ENCODE measurements at places on chromosomes 16 and 17. TPM values are rescaled to one million over a fixed set of nuclear protein-coding genes. Genes with fewer than 3 reads are reported as not detected.

SLC43A2 gene
- 2.3 TPM for total RNA-seq

TLCD2 gene
- total RNA-seq: 5.1 TPM

HID1 gene
- total RNA-seq: under 0.01 TPM

ITGAL gene
- total RNA-seq: not detected

PABPN1L gene
- not detected for total RNA-seq

RPH3AL gene
- 2.1 TPM for total RNA-seq

GAST gene
- not detected for total RNA-seq

TP53TG3D gene
- 1.5 TPM for total RNA-seq

CCR7 gene
- under 0.01 TPM for total RNA-seq

CDH8 gene
- total RNA-seq: not detected

CD300LB gene
- total RNA-seq: not detected

ELMO3 gene
- total RNA-seq: 0.26 TPM

SLFN12 gene
- 26.2 TPM for total RNA-seq

CCL7 gene
- total RNA-seq: 0.33 TPM

ABCC12 gene
- total RNA-seq: not detected

MYH2 gene
- not detected for total RNA-seq

KRT40 gene
- not detected for total RNA-seq

ABCA10 gene
- 2.8 TPM for total RNA-seq

LPCAT2 gene
- 13.1 TPM for total RNA-seq

CHP2 gene
- total RNA-seq: not detected

CD300C gene
- total RNA-seq: not detected

SPNS3 gene
- not detected for total RNA-seq

NIP7 gene
- total RNA-seq: 20.0 TPM

KRTAP3-1 gene
- not detected for total RNA-seq

ABAT gene
- total RNA-seq: 1.8 TPM

SECTM1 gene
- total RNA-seq: 31.1 TPM

AKAP10 gene
- total RNA-seq: 29.2 TPM

PRSS36 gene
- total RNA-seq: 0.17 TPM

NPB gene
- total RNA-seq: 0.51 TPM

CCDC200 gene
- total RNA-seq: not detected

ZG16 gene
- total RNA-seq: not detected

DUS2 gene
- total RNA-seq: 12.3 TPM

GSDMA gene
- not detected for total RNA-seq

PMM2 gene
- total RNA-seq: 17.2 TPM

TMC7 gene
- total RNA-seq: 0.51 TPM

ZNF469 gene
- 1.3 TPM for total RNA-seq

FBXW10 gene
- total RNA-seq: under 0.01 TPM

MMP2 gene
- 1,311 TPM for total RNA-seq

SP2 gene
- 0.26 TPM for total RNA-seq

ZG16B gene
- not detected for total RNA-seq

KIF2B gene
- not detected for total RNA-seq

LAT gene
- total RNA-seq: 0.26 TPM

TRAF4 gene
- total RNA-seq: 32.6 TPM

SLC16A3 gene
- 99.4 TPM for total RNA-seq

OSGIN1 gene
- 6.6 TPM for total RNA-seq

PDE6G gene
- not detected for total RNA-seq

HELZ gene
- 28.1 TPM for total RNA-seq

HBA1 gene
- not detected for total RNA-seq

SLC52A1 gene
- 0.66 TPM for total RNA-seq

Measured in fibroblast of lung (primary cell).